A549 (cell line): ENCODE measurements at places on chromosomes 1 and 21.

DNA sequence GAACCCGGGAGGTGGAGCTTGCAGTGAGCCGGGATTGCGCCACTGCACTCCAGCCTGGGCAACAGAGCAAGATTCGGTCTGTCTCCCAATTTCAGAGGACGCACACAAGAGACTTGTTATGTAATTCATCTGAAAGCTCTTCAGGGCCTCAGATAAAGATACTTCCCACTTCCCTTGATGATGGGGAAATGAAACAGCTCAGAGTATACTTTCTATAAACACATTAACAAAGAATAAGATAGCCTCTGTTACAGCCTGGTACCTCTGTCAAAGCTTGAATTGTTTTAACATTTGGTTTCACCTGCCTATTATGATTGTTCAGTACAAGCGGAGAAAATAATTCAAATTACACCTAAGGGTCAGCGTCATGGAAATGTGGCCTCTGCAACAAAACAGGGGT lies 622.9 kb upstream of the ADGRL4 start:
- DNase-seq = no peak

DNA sequence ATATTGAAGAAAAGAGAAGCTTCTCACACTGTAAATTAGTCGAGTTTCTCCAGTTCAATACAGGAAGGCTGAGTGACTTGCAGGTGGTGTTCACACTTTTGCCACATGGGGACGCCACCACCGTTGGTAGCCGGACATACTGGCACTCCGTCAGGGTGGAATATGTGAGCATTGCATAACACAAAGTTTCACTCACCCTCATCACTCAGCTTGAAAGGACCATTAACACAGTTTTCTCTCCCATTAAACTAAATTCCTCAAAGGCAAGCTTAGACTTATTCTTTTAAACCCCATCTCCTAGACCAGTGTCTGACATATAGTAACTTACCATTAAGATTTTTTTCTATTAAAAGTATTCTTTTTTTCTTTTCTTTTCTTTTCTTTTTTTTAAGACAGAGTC lies 105.3 kb upstream of the SERBP1 start:
- DNase-seq = peak; percentile 78

- DNase-seq = no peak
Measured at GRCh38 chr21:38956856-38957571, 151.3 kb downstream of the ETS2 start.

DNA sequence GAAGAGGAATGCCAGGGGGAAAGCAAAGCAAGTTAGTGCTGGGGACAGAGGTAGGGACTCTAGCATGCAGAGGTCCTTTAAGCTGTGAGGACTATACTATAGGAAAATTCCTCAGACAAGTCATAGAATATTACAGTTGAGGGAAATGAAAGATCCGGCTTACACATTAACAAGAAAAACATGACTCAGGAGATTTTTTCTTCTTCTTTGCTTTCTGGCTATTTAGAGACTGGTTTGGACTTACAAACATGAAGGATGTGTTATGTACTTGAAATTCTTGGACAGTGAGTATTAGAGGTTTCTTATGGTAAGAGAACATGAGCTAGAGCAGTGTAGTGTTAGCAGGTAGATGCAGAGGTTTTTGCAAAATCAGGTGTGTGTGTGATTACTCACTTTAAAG lies 24.9 kb downstream of the USP25 start:
- DNase-seq = no peak

GRCh38 chr1:51234721-51235425 lies 1.2 kb upstream of the RNF11 start:
- DNase-seq = no peak

DNA sequence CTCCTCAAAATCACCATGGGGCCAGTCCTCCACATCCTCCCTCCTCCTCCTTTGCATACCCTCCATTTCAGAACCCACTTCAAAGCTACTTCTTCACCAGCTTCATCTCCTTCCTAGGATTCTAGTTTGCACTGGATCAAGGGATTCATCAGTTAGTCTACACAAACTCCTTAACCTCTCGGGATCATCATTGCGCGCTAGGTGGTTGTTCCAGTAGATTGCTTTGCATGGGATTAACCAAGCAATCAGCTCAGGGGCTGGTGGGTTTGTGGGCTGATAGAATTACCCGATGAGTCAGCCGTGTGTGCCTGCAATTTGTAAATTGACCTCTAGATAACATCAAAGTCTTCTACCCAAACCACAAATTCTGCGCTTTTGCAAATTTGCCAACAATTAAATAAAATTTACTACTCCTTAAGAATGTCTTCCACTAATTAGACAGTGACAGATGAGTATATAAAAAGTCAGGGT lies 7.7 kb downstream of the KANK4 start:
- DNase-seq = no peak

DNA sequence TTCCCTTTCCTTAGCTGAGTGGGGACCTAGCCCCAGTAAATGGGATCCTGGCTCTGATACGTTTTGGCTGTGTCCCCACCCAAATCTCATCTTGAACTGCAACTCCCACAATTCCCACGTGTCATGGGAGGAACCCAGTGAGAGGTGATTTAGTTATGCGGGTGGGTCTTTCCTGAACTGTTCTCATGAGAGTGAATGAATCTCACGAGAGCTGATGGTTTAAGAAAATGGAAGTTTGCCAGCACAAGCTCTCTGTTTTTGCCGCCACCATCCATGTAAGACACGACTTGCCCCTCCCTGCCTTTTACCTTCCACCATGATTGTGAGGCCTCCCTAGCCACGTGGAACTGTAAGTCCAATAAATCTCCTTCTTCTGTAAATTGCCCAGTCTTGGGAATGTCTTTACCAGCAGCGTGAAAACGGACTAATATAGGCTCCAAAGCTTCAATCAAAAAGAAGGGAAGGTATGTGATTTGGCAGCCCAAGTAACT lies 29.9 kb upstream of the POU2F1 start:
- DNase-seq = no peak

- no peak for DNase-seq
Measured at GRCh38 chr1:172770071-172770470, 111.2 kb downstream of the FASLG start.
